ENCODE measurements at places on chromosomes 5 and 9. TPM values are rescaled to one million over a fixed set of nuclear protein-coding genes. Genes with fewer than 3 reads are reported as not detected.
A peak's percentile ranks its signal among the peaks of the same experiment; 100 is the strongest.

GRCh38 chr9:79512251-79512650 is 59.5 kb upstream of the TLE4 start:
- H3K4me3 ChIP-seq = no peak overlapping the region
- no peak for DNase-seq
- peaks cover 2% of the 10 kb centered on the region for H3K27me3 ChIP-seq
- H3K4me1 ChIP-seq = no peaks in the 10 kb centered on the region
- no peak overlapping the region for H3K27ac ChIP-seq
- no peaks in the 10 kb centered on the region for H3K36me3 ChIP-seq

The OSTF1 gene
- 102 TPM for total RNA-seq

DNA sequence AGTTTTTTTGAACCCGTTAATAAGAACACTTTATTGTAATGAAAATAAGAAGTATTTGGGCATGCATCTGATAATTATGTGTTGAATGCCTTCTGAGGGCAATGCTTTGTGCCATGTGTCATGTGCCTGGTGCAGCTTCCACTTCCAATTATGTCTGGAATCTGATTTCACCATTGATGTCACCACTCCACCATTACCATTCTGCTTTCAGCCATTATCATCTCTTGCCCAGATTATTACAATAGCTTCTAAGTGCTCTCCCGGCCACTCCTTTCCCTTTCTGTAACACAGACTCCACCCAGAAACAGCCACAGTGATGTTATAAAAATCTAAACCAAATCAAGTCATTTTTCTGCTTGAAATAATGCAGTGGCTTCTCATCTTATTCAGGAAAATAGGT is 171.7 kb downstream of the C9orf152 start:
- no peaks in the 10 kb centered on the region for H3K4me1 ChIP-seq
- no peak for DNase-seq
- no peak overlapping the region for H3K27ac ChIP-seq
- no peak overlapping the region for H3K4me3 ChIP-seq

GRCh38 chr5:38162625-38163024 is 95.7 kb upstream of the EGFLAM start:
- H3K36me3 ChIP-seq = no peaks in the 10 kb centered on the region
- DNase-seq = no peak
- H3K4me3 ChIP-seq = no peak overlapping the region
- H3K27ac ChIP-seq = no peak overlapping the region

DNA sequence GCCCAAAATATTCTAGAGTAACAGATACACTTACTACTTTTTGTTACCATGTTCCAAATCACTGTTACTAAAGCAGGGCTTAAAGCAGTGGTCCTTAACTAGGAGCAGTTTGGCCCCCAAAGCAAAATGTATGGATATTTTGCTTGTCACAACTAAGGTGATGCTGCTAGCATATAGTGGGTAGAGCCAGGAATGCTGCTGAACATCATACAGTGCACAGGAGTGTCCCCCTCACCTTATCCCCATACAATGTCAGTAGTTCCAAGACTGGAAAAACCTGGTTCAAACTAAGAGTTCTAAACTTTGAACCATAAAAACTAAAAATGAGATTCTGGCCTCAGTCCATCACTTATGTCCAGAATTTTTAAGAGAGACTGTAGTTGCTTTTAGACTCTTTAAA is 28.1 kb downstream of the DIMT1 start:
- no peaks in the 10 kb centered on the region for H3K4me1 ChIP-seq
- no peak overlapping the region for H3K4me3 ChIP-seq
- peak overlapping the region; percentile 48 for H3K27ac ChIP-seq
- no peaks in the 10 kb centered on the region for H3K27me3 ChIP-seq
- H3K36me3 ChIP-seq = peaks cover 27% of the 10 kb centered on the region
- no peak for DNase-seq

DNA sequence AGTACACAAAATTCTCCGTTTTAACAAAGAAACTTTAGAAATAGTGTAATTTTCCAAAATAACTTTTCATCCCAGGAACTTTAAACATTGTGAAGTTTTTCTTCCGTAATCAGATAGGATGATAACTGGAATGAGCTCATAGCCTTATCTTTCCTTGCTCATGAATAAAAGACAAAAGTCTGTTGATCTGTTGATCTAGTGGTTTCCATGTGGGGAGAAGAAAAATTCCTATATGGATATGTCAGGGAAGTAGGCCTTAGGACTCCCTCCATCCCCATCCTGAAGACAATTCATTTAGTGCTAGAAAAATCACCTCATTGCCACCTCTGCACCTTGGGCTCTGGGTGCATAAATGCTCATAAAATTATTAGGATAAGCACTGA is 266.6 kb downstream of the SMARCA2 start:
- H3K4me3 ChIP-seq = no peak overlapping the region
- no peaks in the 10 kb centered on the region for H3K27me3 ChIP-seq
- no peak for DNase-seq
- H3K27ac ChIP-seq = no peak overlapping the region
- H3K4me1 ChIP-seq = no peaks in the 10 kb centered on the region

DNA sequence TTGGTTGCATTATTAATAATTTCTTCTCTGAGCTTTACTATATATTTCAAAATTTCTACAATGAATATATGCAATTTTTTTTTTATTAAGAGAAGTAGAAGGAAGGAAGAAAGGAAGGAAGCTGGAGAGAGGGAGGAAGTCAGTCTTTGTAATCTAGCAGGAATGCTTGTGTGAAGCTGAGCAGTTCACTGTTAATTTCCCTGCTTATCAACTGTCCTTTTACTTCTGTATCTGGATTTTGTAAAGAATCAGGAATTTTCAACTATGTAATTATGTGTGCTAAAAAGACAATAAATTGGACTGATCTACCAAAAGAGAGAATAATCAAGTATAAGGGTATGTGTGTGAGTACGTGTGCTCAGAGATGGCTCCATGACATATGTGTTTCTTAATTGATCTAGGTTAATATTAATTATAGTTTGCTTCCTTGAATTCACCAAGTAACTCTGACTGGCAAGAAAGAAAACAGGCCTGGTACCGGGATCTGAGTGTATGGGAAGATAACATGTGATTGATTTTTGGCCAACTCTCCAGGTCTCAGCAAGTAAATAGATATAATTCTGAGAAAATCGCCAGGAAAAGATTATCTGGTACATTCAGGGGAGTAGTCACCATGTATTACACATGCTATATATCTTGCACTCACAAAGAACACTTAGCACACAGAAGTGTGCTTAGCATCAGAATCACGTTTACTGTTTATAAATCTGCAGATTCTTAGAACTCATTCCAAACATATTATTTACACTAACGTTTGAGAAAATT is 1758.8 kb upstream of the WWC1 start:
- no peaks in the 10 kb centered on the region for H3K27me3 ChIP-seq
- no peaks in the 10 kb centered on the region for H3K36me3 ChIP-seq
- H3K27ac ChIP-seq = no peak overlapping the region
- DNase-seq = no peak
- H3K4me3 ChIP-seq = no peak overlapping the region
